Fibroblast of skin of right biceps (primary cell): ENCODE measurements at places on chromosomes 13 and 19.

DNA sequence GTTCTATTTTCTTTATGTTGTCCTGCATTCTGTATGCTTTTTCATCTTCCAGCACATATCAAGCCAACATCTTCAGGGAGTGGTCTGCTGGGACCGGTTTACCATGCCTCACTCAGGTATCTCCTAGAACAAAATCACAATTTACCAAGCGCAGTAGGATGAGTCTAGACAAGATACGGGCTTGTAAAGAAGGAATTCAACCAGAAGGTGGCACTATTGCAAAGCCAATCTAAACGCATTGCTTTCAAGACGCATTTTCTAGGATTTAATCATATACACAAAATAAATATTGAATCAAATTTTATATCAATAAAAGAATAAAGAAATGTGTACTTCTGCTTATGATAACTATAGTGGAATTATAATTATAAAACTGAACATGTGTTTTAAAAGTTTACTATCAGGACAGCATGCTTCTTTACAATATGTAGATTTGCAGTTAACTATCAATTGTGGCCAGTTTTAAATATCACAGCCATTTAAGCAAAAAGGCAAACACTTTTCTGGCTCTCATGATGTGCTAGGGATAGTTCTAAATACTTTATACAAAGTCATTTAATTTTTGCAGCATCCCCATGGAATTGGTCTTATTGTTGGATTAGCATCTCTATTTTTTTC is 16.1 kb upstream of the TPP2 start:
- peak; percentile 57 for DNase-seq

GRCh38 chr13:26558074-26558805 is 757 bp downstream of the WASF3 start:
- DNase-seq, result peak; percentile 13

DNA sequence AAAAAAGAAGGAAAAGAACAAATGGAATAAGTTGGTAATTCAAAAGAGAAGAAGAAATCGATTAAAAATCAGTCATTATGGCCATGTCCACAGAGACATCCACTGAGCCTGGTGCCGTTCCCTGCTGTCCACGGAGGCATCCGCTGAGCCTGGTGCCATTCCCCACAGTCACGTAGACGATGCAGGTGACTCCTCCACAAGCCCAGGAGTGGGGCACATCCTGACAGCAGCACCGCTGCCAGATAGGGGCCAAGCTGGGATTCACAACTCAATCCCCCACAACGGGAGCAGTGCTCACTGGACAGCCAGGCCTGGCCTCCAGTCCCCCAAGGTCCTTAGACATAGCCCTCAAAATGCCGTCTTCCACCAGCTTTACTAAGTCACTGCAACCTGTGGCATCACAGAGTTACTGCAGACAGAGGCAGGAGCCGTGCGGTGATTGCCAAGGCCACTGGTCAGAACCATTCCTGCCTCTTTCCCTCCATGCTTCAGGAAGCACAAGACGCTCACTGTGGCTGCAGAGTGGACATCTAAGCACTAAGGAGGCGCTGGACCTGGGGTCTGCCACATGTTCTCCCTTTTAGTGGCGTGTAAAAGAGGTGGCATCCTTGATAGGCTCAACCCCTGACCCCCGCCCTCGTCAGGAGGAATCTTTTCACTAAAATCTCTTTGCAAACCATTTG is 131.5 kb upstream of the SPACA7 start:
- no peak for DNase-seq

GRCh38 chr19:46661735-46662592 is 982 bp upstream of the DACT3 start:
- DNase-seq, result peak; percentile 87

- peak; percentile 21 for DNase-seq
Observed at GRCh38 chr13:105220881-105221280, 1314.6 kb downstream of the EFNB2 start.

GRCh38 chr19:41707871-41708371 is 505 bp upstream of the CEACAM5 start:
- no peak for DNase-seq

GRCh38 chr19:57888107-57888559 is 704 bp downstream of the ZNF814 start:
- DNase-seq, result no peak

DNA sequence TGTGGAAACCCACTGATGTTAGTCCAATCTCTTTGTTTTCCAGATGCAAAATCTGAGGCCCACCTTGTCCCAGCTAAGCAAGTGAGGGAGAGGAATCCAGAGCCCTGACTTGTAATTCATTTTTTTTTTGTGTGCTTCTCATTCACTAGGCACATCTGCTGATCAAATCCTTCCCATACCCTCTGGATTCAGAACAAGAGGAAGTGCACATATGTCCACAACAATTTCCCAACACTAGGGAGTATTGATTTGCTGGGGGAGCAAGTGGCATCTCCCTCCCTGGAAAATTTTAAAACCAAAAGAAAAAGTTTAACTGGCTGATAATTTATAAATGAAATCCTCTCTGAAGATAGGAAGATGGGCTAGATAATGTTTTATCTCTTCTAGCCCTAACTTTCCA is 94.6 kb upstream of the RFC3 start:
- no peak for DNase-seq

GRCh38 chr13:37752146-37752545 is 117.4 kb downstream of the TRPC4 start:
- DNase-seq, result no peak

DNA sequence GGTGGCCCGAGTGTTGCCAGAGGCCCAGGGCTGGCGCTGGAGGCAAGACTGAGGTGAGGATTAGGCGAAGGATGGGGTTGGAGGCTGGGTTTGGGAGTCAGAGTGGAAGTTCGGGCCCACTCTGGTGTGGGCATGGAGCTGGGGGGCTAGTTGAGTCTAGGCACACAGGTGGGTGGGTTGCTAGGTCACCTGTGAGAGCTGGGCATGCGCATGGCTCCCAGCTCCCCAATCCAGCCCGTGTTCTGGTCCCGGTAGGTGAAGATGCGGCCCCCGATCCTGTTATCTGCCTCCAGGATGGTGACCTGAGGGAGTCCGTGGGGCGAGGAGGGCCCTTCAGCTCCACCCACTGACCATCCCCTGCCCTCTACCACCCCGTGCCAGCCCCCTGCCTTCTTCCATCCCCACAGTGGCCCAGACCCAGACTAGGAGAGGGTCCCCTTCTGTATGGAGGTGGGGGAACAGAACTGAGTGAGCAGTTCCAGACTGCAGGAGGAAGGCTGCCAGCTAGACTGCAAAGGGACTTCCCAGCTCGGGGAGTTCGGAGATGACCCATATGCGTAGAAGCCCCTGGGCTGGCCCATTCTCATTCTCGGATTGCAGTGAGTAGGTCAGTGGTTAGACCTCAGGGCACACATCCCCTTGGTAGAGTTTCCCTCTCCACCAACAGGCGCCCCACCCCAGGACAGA is 1.7 kb downstream of the IL4I1 start:
- DNase-seq, result no peak
